ENCODE measurements at places on chromosomes 6 and 20.

- DNase-seq = no peak
Measured at GRCh38 chr20:31633339-31633914, 4.3 kb upstream of the COX4I2 start.

DNA sequence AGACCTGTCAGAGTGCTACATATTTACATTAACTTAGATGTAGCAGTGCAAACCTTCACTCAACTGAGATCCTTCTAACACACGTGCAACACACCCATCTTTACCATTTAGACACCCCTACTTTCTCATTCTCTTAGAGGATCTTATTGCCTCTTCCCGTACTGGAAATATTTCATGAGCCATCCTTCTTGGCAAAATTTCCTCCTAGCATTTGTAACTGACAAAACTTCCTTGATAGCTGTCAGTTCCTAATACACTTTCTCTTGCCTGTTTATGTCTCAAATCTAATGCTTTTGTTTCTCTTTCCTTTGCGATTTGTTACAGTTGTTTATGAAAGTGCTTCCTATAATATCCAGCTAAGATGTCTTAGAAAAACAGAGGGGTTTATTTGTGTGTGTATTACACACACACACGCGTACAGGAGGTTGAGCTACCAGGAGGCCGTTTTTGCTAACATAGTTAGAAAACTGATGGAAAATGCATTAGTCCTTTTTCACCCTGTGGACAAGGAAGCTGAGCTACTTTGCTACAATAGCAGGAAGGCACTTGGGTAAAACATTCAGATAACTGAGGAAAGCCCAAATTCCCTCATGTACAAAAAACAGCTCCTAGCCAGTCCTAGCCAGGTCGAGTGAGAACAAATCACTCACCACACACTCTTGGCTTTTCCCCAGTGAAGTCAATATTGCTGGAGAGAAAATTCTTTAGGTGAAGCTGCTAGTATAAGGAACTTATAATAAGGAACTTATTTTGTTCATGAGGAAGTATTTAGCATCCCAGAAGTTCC, 153.6 kb downstream of the NFATC2 start:
- DNase-seq = no peak

- DNase-seq = no peak
Measured at GRCh38 chr20:5195655-5196054, 68.8 kb downstream of the CDS2 start.

- DNase-seq = no peak
Measured at GRCh38 chr6:50992232-50992631, 173.6 kb downstream of the TFAP2B start.

- no peak for DNase-seq
Measured at GRCh38 chr6:151279891-151280290, 40.1 kb downstream of the AKAP12 start.

GRCh38 chr6:142746524-142746923, 198.5 kb downstream of the HIVEP2 start:
- no peak for DNase-seq

GRCh38 chr20:41300886-41301285, 16.6 kb downstream of the ZHX3 start:
- DNase-seq = no peak

Measured in stimulated activated CD4-positive, alpha-beta T cell treated with anti-CD3 and anti-CD28 coated beads, Interleukin-15, amount 100 ng/mL, for 1 hour (primary cell).